ENCODE measurements at places on chromosomes 12 and 14.

DNA sequence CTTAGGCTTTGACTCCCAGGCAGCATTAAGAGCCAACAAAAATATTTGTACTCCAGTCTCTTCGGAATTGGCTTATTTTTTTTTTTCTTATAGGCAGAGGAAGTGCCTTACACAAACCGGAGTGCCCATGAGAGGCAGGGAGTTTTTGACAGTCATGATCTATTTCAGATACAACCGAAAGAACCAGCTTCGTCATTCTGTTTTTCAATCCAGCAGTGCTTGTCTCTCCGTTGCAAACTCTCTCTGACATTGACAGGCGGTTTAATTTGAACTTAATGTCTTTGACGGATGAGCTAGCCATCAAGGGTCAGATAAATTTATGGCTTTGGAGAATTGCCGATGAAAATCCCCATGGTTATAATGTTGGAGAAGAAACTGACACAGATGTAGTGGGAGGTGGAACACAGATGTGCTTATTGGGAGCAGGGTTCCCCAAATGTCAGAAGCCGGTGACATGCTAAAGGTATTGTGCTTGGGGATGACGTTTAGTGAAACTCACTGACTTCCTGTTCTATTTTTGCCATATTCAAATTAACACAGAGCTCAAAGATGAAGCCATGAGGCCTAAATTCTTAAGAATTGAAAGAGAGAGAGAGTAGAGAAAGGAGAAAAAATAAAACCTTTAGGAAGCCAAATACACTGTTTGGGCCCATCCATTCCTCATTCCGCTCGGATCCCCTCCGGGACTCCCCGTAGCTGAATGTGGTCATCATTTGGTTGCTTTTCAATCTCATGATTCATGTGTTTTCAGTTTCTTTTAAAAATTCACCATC is 59.7 kb downstream of the PLXNC1 start:
- DNase-seq, result no peak

GRCh38 chr12:90460681-90461080 is 494.3 kb downstream of the CCER1 start:
- DNase-seq, result no peak

DNA sequence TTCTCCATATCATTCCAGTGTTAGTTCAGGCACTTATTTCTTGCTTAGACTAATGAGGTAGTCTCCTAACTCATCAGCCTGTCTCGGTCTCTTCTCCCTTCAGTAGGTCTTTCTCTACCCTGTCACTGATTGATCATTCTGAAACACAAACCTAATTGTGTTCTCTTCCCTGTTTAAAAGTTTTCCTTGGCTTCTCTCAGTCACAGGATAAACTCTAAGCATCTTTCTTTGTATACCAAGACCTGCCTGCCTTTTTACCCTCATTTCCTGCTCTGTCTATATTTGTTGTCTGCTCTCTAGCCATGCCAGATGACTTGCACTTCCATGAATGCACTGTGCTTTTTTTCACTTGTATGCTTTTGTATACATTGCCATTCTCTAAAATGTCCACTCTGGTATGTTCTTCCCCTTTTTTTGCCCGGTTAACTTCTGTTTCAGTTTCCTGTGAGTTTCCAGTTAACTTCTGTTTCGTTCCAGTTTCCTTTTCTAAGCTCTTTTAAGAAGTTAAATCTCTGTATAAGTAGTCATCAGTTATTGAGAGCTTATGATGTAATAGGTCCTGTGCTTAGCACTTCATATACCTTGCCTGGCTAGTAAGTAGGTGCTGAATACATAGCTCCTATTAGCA is 12.8 kb downstream of the DIP2B start:
- DNase-seq, result no peak

DNA sequence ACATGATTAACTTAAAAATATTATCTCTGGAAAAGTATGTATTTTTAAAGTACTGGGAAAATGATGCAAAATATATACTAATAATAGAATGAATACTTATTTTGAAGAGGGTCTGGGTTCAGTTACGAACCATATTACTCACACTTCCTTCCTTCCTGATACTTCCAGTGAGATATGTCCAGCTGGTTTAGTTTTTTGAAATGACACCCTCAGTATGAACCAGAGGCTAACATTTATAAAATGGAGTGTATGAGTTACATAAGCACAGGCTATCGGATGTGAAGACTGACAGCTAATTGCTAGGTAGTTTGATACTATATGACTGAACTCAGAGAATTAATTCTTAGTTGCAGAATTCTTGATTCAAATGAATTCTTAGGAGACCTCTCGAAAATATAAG is 122.9 kb downstream of the OTOGL start:
- no peak for DNase-seq

DNA sequence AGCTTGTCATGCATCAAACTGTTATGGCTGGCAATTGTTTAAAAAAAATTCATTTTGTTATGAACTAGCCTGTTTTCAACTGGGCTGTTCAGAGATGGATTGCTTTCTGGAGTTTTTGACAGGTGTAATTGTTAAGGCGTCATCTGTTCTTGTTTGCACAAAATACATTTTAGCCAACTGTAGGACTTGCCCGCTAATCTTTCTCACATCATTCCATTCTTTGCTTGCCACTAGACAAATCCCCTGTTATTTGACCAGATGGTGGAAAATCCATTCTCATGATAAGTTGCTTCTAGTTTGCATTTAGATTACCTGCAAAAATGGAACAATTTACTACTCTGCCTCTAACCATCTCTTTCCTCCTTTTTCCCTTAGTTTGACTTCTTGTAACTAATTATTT is 114.3 kb downstream of the NPAS3 start:
- no peak for DNase-seq

DNA sequence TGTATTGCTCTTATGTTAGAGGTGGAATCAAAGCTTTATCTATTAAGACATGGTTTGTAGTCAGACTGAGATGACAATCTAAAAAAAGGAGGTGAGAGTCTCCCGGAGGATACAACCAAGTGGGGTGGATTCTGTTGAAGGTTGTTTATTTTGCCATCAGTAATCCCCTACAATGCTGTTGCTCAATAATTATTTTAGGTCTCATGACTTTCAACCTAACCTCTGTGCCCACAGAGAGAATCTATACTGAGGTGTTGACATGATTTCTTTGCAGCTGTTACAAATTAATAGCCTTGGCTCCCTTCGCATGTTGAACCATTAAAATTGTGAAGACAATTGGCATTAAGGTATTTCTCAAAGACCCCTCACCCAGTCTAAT is 28.7 kb upstream of the FOS start:
- no peak for DNase-seq

DNA sequence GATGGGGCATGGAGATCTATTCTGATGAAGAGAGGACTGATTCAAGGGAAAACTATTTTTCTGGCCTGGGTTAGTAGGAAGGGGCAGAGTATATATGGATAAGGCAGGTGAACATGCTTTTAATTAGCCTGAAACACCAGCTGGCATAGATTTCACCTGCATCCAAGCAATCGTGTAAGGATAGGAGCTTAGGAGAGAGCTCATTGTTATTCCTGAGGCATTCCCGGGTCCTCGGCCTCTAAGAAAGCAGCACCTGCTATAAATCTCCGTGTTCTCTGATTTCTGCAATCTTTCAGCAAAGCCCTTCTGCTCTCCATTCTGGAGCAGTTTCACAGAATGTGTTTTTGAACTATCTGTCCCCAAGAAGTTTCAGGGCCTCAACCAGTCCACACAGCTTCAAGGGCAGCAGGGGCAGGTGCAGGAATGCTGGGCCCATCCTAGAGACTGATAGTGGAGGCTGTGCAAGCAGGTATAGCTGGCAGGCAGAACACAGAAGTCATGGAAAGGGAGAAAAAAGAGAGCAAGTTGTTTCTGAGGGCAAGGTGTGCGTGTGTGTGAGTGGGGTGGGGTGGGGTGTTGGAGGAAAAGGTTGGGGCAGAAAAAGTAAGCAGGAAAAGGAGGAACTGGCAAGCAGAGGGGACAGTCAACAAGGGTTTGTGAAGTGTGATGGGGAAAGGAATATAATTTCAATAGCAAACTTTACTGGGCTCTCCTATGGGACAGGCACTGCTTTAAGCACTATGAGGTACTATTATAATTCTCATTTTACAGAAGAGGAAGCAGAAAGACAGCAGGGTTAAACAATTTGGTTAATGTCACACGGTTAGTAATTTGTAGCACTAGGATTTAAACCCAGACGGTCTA is 203.7 kb upstream of the SSTR1 start:
- no peak for DNase-seq

- DNase-seq, result no peak
These were observed 45.4 kb downstream of the DUSP6 start for GRCh38 chr12:89306827-89307473.

DNA sequence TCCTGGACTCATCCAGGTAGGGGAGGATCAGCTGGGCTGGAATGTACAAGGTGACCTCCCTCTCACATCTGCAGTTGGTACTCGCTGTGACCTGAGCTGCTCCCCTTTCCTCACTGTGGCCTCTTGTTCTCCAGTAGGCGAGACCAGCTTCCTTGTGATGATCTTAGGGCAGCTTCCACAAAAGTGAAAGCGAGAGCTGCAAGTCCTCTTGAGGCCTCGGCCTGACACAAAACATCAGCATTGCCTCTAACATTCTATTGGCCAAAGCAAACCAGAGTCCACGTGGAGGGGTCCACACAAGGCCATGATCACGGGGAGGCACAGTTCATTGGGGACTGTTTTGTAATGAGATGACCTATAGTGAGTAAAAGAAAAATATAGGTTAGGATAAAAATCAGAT is 127.5 kb downstream of the SMOC1 start:
- no peak for DNase-seq

GRCh38 chr12:92551853-92552397 is 150.9 kb upstream of the PLEKHG7 start:
- no peak for DNase-seq

All from activated T-cell treated with anti-CD3 and anti-CD28 coated beads for 4 hours (primary cell).